Activated CD4-positive, alpha-beta memory T cell treated with anti-CD3 and anti-CD28 coated beads for 36 hours (primary cell): ENCODE measurements at places on chromosomes 16 and 17. TPM values are rescaled to one million over a fixed set of nuclear protein-coding genes. Genes with fewer than 3 reads are reported as not detected.

Gene KATNB1
- 30.6 TPM for total RNA-seq

Gene SDR42E2
- 0.10 TPM for total RNA-seq

Gene CCDC200
- total RNA-seq: not detected

Gene RCVRN
- not detected for total RNA-seq

Gene MSLN
- not detected for total RNA-seq

Gene SYCE1L
- 3.9 TPM for total RNA-seq

Gene FOXN1
- total RNA-seq: not detected

Gene SLC9A5
- total RNA-seq: 6.1 TPM

Gene HBA1
- not detected for total RNA-seq

Gene MPP2
- 2.0 TPM for total RNA-seq

GRCh38 chr16:8583732-8584131, 6.6 kb downstream of the TMEM114 start:
- no peak for DNase-seq

DNA sequence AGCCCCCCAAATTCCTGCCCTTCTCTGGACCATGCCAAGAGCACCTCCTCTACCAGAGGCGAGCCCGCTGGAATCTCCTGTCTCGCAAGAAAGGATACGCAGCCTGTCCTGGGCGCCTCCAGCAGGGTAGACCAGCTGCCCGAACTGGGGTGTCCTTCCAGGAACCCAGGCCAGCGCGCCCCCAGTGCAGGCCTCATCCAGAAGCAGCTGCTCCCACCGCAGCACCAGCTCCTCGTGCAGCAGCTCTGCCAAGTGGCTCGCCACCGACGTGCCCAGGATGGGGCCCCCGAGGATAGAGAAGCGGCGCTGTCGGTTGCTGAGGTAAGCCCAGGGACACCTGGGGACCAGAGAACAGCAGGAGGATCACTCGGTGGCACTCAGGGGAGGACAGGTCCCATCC, 4.8 kb downstream of the TAF1C start:
- no peak for DNase-seq

- DNase-seq: peak; percentile 58
Measured at GRCh38 chr17:79811011-79811867, 14.4 kb upstream of the CBX8 start.

DNA sequence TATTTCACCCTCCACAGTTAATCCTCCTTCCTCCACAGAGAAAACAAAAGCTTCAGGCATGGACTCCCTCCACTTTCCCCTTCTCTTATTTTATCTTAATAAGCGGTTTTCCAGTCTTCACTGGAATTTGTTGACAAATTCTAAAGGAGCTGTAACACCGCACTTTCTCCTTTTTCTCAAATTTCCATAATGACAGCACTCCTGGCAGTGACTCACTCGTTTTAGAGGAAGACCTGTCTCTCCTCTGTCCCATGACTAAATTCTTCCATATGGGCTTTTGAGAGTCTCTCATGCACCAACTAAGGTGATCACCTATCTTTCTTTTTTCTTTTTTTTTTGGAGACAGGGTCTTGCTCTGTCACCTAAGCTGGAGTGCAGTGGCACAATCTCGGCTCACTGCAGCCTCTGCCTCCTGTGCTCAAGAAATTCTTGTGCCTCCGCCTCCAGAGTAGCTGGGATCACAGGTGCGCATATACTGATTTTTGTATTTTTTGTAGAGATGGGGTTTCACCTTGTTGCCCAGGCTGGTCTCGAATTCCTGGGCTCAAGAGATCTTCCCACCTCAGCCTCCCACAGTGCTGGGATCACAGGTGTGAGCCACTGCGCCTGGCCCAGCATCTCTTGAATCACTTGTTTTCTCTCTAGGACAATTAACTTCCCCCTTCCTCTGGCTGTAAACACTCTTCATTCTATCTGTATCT, 7.7 kb downstream of the ITGAM start:
- no peak for DNase-seq

DNA sequence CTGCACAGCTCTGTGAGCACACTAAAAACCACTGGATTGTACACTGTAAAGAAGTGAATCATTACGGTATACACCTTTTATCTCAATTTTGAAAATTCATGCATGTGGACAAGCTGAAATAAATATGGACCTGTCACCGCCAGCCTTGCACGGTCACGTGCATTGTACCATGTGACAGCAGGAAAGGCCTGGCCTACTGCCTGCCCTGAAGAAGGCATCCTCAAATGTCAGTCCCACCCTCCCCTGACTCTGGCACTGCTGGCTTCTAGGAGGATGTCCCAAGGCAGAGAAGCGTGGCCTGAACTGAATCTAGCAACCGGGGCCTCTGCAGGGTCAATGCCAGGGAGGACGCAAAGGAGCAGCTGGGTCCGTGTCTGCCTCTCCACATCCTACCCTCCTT, 34.6 kb downstream of the SLC38A8 start:
- DNase-seq: no peak

DNA sequence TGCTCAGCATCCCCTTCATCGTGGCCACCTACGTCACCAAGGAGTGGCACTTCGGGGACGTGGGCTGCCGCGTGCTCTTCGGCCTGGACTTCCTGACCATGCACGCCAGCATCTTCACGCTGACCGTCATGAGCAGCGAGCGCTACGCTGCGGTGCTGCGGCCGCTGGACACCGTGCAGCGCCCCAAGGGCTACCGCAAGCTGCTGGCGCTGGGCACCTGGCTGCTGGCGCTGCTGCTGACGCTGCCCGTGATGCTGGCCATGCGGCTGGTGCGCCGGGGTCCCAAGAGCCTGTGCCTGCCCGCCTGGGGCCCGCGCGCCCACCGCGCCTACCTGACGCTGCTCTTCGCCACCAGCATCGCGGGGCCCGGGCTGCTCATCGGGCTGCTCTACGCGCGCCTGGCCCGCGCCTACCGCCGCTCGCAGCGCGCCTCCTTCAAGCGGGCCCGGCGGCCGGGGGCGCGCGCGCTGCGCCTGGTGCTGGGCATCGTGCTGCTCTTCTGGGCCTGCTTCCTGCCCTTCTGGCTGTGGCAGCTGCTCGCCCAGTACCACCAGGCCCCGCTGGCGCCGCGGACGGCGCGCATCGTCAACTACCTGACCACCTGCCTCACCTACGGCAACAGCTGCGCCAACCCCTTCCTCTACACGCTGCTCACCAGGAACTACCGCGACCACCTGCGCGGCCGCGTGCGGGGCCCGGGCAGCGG, 3.2 kb downstream of the UTS2R start:
- no peak for DNase-seq

GRCh38 chr17:47633996-47634395, 15.7 kb upstream of the KPNB1 start:
- no peak for DNase-seq

GRCh38 chr16:77359065-77359502, 75.8 kb downstream of the ADAMTS18 start:
- no peak for DNase-seq

DNA sequence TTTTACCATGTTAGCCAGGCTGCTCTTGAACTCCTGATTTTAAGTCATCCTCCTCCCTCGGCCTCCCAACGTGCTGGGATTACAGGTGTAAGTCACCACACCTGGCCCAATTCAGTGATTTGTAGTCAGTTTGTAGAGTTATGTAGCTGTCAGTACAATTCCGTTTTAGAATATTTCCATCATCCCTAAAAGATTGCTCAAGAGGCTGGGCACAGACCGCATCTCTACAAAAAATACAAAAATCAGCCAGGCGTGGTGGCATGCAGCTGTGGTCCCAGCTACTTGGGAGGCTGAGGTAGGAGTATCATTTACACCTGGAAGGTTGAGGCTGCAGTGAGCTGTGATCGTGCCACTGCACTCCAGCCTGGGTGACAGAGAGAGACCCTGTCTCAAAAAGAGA, 20.6 kb downstream of the RGS11 start:
- DNase-seq: no peak

DNA sequence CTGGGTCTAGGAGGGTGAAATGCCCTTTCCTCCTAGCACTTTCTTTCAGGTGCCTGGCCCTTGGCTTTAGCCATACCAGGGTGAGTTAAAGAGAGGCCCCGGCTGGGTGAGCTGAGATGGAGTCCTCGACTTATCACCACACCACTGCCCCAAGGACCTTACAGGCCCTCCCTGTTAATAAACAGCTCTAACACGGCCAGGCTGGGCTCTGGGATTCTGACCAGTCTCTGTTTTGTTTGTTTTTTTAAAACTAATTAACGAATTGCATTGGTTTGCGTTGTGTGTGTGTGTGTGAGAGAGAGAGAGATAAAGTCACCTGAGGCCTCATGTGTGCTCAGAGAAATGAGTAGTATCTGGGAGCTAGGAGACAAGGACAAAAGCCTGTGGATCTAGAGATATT, 14.3 kb downstream of the MYL4 start:
- DNase-seq: no peak

DNA sequence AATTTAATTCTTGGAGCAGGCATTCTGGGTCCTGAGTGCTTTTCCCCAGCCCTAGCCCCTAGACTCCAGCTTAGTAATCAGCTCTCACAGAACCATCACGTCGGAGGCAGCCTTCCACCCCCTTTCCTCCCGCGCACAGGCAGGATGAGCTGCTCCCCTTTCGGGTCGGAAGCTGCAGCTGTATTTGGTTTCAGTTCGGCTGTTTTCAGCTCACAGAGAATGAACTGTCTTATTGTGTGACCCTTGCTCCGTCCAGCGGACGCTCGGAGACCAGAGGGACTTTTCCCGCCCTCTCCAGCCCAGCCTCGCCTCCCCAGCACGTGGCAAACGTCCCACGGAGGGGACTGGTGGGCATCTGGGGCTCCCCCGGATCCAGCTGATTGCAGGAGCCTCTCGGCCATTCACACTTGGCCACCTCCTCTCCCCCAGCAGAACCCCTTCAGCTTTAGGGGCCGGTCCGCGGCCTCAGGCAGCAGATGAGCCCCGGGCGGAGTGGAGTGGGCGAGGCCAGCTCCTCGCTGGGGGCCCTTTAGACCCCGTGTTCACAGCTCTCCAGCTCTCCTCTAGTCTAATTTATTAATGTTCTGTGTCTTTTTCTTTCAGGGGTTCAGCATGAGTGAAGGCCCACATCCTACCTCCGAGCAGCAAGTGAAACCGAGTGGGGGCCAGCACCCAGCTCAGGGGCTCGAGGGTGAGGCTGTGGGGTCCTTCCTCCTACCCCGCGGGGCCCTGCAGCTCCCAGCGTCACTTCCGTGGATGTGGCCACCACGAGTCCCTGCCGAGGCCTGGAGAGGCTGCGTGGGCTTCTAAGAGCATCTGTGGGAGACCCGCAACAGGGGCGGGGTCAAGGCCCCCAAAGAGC, 863 bp upstream of the UTS2R start:
- DNase-seq: peak; percentile 64

DNA sequence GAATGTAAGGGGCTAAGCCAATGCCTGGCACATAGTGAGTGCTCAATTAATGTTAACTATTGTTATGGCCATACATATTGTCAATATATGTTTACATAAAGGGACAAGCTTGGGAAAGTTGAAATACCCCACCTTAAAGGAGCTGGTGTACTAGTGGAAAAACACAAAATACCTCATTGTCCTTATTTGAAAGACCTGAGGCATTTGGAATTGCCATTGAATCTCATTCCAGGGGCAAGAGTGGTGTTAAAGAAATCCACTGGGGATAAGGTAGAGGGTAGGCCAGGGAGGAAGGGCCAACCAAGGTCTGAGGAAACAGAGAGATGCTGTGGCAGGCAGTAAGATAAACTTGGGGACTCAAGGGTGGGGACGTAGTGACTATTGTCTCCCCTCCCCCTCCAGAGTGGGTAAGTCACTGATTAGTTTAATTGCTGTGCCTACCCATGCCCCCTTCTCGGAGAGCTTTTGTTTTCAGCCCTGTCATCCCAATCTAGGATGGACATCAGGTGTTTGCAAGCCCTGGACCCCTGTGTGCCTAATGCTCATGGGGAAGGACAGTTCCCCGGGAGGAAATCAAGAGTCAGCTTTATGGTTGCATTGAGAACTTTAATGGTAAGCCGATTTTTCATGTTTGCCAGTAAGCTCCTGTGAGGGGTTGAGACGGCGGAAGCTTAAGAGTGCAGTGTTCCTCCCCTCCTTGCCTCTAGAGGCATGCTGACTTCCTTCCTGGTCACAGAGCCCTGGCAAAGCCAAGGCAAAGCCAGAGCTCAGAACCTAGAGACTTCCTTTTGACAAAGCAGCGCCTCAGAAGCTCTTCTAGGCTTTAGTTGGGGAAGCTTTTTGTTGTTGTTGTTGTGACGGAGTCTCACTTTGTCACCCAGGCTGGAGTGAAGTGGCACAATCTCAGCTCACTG, 2.5 kb upstream of the HEATR9 start:
- DNase-seq: peak; percentile 35

DNA sequence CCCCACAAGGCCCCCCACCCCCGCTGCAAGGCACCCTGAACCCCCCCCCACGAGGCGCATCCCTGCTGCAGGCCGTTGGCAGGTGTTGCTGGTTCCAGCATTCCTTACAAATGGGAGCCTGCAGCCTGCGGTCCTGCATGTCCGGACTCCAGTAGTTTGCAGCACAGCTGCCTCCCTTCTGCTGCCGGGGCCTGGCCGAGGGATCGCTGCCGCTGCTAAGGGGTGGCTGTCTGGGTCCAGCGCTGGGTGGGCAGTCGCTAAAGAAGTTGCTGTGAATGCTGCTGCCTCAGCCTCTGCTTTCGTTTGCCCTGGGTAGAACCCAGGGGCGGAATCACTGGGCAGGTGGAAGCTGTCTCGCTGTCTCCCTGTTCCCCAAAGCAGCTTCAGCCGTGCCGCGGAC, 11.8 kb downstream of the UTS2R start:
- no peak for DNase-seq

GRCh38 chr16:11306997-11307638, 26.0 kb upstream of the PRM1 start:
- DNase-seq: peak; percentile 58

DNA sequence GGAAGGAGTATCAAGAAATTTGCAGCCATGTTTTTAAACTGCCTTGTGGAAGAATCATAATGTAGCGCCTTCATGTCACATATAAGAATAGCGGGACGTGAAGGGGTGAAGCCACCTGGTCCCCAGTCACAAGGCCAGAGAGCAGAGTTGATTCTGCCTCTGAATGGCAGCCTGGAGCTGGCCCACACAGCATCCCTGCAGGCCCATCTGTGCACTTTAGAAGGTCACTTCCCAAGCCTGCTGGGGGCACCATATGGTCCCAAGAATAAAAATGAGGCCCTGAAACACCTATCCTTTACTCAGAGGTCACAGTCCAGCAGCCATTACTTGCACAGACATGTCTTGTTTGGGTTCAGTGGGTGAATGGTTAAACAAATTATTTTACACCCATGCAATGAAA, 15.0 kb downstream of the CD300E start:
- no peak for DNase-seq

- DNase-seq: no peak
Measured at GRCh38 chr17:6304894-6305612, 129.9 kb downstream of the AIPL1 start.

DNA sequence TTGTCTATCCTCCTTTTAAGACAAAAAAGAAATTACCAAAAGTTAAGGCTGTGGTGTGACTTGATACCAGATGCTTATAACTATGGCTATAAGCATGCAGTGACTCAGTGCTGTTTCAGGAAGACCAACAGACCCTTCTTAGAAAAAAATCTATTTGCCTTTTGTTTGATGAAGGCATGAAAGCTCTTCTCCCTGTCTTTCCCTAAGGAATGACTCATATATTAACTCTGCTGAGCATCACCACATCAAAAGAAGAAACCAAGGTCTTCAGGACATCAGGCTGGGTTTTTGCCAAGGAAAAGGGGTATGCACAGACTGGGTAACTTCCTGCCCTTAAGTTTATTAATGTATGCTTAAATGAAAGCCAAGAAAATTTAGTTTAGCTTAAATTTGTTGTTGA, 47.1 kb downstream of the VMP1 start:
- DNase-seq: peak; percentile 30
